Smooth muscle cell of the pulmonary artery (primary cell): ENCODE measurements at places on chromosomes 3 and 15. TPM values are rescaled to one million over a fixed set of nuclear protein-coding genes. Genes with fewer than 3 reads are reported as not detected.

KY gene
- 1.4 and 3.5 TPM in 2 replicates for total RNA-seq

GLDN gene
- 3.3 and 3.7 TPM in 2 replicates for total RNA-seq

ITPKA gene
- 0.76 and 0.91 TPM in 2 replicates for total RNA-seq

MUSTN1 gene
- 0.13 TPM in 1 of 2 replicates, not detected in the other for total RNA-seq

MTFMT gene
- total RNA-seq = 11.7 and 14.7 TPM in 2 replicates

RARRES1 gene
- 8.0 and 10.9 TPM in 2 replicates for total RNA-seq

FRMD5 gene
- 10.0 and 30.2 TPM in 2 replicates for total RNA-seq

GOLGA8J gene
- total RNA-seq = not detected in 2 replicates
